Urinary bladder (tissue), 4 donors: ENCODE measurements at places on chromosomes 1 and 21. TPM values are rescaled to one million over a fixed set of nuclear protein-coding genes. Genes with fewer than 3 reads are reported as not detected.

DNA sequence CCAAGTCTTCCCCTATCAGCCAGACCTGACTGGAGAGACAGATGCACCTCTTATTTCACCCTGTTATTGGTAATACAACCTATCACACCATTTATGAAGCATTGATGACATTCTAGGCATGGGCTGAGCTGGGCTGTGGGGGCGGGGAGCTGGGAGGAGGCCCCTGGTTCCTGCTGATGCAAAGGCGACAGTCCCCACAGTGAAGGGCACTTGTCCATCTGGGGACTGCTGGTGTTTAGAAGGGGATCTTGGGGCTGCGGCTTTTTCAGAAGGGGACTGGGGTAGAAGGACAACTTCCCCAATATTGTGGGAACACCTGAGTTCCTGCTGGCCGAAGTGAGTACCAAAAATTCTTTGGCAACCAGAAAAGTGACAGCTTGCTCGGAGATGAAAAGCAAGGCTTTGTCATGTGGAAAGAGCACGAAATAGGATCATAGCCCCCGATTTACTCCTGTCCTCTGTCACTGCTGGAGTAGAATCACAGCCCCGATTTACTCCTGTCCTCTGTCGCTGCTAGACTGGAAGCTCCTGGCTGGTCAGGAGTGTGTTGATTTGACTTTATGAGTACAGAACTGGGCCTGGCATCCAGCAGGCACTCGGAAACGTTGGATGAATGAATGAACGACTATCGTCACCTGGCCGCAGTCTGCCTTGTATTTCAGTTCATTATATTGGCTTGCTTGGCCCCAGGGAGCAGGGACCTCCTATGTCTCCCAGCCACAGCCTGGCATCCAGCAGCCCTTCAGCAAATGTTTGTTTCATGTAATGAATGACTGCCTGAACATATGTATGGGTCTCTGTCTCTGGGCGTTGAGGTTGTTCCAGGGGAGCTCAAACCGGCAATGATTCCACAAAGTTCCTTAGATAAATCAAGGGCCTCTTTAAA, 16.5 kb upstream of the ETV3L start:
- no peak for DNase-seq

PDZK1 gene
- polyA plus RNA-seq = 0.18 TPM

DNA sequence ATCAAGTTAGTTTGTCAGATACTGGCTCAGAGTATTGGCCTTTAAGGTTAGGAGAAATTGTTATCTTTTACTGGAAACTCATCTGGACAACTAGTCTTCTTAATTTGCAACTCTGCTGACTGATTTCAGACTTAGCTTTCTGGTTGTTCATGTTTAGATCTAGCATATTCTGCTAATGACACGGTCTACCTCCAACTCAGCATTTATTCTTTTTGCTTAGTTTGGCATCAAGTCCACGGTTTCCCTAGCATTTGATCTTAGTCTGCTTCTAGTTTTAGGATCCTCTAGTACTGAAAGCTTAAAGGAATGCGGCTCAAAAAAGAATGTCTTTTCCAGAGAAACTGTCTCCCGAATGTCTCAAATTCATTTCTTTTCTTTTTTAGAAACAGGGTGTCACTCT, 75.6 kb upstream of the SLFNL1 start:
- DNase-seq = no peak

GRCh38 chr1:186845576-186846210, 16.9 kb downstream of the PLA2G4A start:
- no peak for DNase-seq

- no peak for DNase-seq
Observed at GRCh38 chr21:46157396-46157986, 2.1 kb upstream of the FTCD start.

DNA sequence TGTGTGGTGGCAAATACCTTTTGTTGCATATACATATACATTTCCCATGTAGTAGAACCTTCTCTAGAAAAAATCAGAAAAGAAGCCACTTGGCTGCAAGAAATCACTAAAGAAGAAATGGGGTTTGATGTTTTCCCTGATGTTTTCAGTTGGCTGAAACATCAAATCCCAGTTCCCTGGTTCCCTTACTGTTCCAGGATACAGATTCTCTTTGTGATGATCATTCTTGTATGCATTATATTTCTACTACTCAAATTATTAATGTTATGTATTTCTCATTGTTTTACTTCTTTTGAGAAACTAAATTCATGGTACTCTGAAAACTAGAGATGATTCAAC, 7.6 kb downstream of the RNU1-2 start:
- DNase-seq = no peak

DNA sequence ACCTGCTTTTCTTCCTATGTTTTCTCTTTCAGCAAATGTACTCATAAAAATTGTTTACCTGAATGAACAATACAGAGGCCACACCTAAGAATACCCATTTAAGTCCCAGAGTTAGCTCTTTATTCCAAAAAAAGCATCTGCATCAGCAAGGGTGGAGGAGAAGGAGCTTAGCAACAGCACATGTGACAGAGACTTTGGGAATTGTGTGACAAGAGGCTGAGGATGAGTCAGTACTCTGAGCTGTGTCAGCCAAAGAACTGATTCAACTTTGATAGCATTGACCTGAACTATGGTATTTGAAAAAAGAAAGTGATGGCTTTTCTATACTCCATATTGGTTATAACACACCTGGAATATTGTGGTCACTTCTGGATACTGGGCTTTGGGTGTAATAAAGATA, 162.7 kb downstream of the ZNF648 start:
- no peak for DNase-seq

DNA sequence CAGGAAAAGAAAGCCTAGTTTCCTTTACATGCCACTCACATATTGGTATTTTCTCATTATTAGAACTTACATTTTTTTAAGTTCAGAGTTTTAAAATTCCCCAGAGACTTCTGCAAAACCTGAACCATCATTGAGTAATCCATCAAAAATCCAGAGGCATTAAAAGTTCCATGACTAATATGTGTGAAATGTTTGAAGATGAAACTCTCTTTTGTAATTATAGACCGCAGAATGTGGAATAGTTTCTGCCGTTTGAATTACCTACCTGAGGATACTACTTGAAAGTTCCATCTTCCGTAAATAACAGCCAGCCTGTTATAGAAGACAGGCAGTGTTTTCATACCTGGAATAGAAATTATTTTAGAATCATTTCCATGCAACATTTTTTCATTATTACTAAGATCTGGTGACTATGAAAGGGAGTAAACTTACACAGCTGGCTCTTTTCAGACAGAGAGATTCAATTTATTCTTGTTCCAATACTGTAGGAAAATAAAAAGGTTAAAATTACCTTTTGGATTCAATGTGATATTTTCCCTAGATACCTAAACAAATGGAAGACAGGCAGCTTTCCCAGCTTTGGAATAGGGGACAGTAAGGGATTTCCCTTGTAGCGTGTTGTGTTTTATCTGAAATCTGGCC, 131.4 kb downstream of the ST6GALNAC5 start:
- DNase-seq = no peak

DNA sequence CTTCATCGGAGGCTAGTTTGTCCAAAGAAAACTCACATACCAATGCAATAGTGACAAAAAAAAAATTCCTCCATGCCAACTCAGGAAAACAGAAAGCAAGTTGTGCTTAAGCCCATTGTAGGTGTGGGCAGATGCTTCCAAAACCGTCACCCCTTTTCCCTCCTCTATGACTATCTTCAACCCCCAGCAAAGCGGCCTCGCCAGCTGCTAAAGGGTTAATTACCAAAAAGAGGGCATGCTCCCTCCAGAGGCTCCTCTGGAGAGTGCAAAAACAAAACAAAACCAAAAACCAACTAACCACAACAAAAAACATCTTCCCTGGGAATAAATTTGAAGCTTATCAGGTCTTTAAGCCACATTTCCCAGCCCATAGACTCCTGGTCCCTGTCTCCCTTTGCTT, 1.2 kb downstream of the LMOD1 start:
- DNase-seq = no peak

DNA sequence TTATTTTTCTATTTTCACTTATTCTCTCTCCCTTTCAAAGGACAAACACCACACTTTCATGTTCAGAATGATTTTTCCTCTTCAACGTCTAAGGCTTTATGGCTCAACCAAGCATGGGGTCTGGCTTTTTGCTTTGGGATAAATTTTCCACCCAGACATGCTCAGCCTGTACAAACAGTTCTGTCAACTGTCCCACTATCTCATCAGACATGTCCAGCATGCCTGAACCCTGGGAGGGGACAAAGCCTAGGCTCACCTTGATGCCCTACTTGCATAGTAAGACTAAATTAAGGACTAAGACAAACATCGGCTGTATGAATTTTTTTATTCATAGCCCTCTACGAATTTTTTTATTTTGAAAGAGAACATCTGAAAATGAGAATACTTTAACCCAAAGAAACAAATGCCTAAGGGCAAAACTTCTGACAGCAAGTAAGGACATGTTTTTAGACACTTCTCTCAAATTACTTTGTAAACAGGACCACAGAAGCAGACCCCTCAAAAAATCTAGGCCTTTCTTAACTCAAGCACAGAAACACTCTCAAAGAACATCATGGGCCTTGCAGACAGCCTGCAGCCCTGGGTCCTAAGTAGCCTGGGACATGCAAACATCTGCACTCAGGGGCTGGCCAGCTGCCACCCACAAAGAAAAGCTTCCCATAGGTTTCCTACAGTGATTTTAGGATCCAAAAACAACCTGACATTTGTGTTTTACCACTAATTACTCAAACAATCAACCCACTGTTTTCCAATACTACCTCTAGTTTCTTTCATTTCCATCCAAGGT, 72.3 kb upstream of the PALMD start:
- no peak for DNase-seq

ZNF683 gene
- 0.19 TPM for polyA plus RNA-seq

LCE2C gene
- not detected for polyA plus RNA-seq

DNA sequence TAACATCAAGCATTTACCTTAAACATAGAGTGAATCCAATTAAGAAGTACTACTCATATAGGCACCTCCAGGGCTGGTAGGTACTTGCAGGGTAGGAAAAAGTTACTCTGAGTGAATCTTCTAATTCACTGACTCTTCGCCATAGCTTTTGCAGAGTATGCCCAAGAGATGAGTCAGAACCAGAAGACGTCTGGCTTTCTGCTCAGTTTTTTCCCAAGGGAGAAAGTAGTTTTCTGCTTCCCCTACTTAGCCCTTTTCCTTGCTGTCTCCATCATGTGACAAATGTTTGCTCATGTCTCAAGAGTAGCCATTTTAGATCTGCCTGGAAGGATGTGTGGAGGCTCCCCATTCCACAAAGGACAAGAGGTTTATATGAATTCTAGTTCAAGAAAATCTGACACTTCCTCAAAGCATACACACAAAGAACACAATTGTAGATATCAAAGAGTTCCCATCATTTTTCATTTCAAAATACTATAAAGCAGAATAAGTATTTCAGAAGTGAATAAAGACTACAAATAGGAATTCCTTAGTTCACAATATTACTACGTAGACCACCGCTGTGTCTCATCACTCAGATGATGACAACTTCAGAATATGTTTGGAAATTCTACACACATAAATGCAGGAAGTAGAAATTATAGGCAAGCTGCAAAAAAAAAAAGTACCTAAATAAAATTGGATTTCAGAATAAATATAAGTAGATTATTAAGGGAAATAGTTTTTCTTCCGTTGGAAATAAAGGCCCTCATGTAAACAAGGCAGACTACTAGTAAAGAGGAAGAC, 98.5 kb downstream of the ASH1L start:
- no peak for DNase-seq

DNA sequence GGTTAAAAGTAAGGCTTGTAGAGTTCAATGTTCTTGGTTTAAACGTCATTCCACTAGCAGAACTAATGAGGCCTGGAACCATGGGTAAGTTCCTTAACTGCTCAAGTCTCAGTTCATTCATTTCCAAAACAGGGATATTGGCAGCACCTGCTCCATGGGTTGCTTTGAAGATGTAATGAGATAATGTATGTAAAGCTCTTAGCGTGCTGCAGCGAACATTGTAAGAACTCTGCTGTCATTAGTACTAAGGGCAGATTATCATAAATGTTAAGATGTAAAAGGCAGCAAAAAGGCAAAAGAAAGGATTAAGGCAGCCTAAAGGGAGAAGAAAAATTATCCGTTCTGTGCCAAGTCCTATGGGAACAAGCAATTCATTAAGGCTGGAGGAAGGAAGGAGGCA, 129.1 kb upstream of the NGF start:
- DNase-seq = no peak

GRCh38 chr1:241323514-241324195, 33.4 kb downstream of the RGS7 start:
- DNase-seq = peak; percentile 5

INTS3 gene
- 35.9 TPM for polyA plus RNA-seq

DNA sequence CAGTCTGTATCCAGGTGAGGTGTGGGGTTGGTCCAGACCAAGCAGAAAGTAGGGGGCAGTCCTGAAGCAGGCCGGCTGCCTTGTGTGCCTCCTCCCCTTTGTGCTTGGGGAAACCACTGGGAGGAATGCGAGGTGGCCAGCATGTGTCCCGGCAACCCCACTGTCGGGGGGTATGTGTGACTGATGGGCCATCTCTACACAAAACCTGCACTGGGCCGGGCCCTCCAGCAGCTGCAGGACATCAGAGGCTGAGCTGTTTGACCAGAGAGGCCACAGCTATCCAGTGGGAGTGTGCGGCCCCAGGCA, 33.3 kb downstream of the TMEM51 start:
- no peak for DNase-seq

- DNase-seq = no peak
Observed at GRCh38 chr1:12094180-12094579, 31.1 kb downstream of the TNFRSF8 start.

- DNase-seq = no peak
Observed at GRCh38 chr1:42282024-42282579, 52.9 kb downstream of the FOXJ3 start.

GRCh38 chr1:932776-933602, 9.3 kb downstream of the SAMD11 start:
- DNase-seq = no peak
